CD4-positive, alpha-beta T cell treated with Interleukin-12 subunit alpha and Interleukin-12 subunit beta, for 1 hour (primary cell): ENCODE measurements at places on chromosomes 5 and 9.
A peak's percentile ranks its signal among the peaks of the same experiment; 100 is the strongest.

GRCh38 chr5:28012538-28012937 lies 974.2 kb upstream of the CDH9 start:
- DNase-seq: no peak

GRCh38 chr5:156526081-156526925 lies 199.3 kb downstream of the SGCD start:
- no peak for DNase-seq

GRCh38 chr9:89046832-89047231 lies 55.6 kb downstream of the S1PR3 start:
- DNase-seq: no peak

DNA sequence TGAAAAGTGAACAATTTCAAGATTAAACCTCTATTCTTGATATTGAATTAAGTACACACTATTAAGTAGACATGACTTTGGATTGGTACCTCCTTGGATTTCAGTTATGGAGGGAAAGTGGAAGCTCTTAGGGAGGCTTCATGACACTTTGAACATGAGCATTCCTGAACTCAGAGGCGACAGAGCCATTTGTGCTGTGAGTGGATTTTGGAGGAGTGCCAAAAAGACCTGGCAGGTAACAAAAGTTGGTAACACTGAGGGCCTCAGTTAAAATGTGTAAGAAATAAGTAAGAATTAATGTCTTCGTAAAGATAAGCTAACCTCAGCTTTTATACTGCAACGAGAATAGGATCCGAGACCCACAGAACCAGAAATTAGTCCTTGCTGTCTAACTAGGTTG lies 356.7 kb downstream of the ARRDC3 start:
- no peak for DNase-seq

GRCh38 chr5:159459951-159460538 lies 129.8 kb upstream of the IL12B start:
- no peak for DNase-seq

GRCh38 chr5:56783261-56783660 lies 32.1 kb upstream of the MAP3K1 start:
- no peak for DNase-seq

DNA sequence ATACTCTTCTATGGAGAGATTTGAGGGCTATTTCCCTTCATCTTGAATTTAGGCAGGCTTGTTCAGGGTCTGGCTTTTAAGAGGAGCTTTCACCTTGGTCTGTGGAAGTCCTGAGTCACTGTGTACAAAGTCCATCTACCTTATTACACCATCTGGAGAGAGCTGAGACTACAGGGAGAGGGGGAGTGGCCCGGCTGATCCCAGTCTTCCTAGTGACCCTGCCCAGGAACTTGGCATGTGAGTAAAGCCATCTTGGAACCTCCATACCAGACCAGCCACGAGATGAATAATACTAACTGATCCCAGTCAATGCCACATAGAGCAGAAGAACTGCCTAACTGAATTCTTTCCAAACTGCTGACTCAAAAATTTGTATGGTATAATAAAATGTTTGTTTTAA lies 8.4 kb upstream of the IL6ST start:
- DNase-seq: no peak

GRCh38 chr9:7536310-7536939 lies 263.2 kb downstream of the DMAC1 start:
- peak; percentile 6 for DNase-seq

GRCh38 chr5:139116100-139116655 lies 82.0 kb downstream of the SIL1 start:
- DNase-seq: no peak

GRCh38 chr9:25861421-25861820 lies 183.2 kb upstream of the TUSC1 start:
- no peak for DNase-seq

GRCh38 chr9:133147412-133148198 lies 16.1 kb downstream of the GBGT1 start:
- DNase-seq: peak; percentile 93

DNA sequence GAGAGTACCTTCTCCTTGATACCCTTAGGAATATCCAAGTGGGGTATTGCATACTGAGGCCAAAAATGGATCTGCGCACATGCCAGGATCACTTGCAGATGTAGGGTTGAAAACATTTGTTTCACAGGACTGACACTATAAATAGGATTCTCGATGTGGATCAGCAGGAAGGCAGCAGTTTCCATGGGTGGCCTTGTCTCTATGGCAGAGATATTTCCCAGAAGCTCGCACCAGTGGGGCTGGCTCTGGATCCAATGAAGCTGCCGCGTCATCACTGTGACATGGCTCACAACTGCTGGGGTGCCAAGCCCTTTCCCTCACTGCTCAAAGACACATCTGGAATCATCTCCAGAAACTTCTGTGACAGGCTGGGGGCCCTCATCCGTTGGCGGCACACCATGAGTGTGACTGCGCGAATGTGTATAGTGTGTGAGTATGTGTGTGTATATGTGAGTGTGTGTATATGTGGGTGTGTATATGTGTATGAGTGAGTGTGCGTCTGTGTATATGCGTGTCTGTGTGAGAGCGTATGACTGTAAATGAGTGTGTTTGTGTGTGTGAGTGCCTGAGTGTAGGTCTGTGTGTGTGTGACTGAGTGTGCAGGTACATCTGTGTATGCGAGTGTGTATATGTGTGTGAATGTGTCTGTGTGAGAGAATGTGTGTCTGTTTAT lies 182.5 kb downstream of the GAS1 start:
- no peak for DNase-seq

GRCh38 chr9:72477930-72478518 lies 43.4 kb upstream of the TMC1 start:
- no peak for DNase-seq

DNA sequence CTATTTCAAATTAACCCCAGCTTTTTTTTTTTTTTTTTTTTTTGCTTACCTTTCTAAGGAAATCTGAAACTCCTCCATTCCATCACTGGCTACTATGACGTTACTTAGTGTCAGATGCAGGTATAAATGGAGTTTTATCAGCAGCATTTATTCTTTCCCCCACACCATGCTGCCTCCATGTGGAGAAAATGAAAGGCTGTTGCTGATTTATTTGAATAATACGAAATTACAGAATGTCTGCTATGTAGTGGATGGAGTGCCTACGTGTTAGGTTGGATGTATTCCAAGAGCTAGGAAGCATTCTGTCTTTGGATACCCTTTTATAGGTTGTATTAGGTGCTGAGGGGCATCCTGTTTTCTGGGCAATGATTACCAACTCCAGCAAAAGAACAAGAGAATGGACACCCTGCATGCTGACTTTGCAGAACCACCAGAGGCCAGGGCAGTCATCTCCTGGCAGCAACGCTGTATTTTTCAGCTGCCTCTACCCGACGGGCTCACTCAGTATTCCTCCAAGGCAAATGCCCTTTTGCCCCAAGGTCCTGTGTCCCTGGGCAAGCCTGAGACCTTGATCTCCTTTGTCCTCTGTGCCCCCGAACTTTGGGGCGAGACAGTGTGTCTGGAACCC lies 199.5 kb downstream of the ALDH1A1 start:
- no peak for DNase-seq

DNA sequence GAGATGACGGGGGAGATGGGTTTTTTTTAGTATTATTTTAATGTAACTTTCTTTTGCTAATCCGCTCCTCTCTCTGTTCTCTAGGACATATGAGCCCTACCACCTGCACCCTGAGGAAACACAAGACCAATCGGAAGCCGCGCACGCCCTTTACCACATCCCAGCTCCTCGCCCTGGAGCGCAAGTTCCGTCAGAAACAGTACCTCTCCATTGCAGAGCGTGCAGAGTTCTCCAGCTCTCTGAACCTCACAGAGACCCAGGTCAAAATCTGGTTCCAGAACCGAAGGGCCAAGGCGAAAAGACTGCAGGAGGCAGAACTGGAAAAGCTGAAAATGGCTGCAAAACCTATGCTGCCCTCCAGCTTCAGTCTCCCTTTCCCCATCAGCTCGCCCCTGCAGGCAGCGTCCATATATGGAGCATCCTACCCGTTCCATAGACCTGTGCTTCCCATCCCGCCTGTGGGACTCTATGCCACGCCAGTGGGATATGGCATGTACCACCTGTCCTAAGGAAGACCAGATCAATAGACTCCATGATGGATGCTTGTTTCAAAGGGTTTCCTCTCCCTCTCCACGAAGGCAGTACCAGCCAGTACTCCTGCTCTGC lies 4.8 kb downstream of the MSX2 start:
- no peak for DNase-seq

- DNase-seq: no peak
These were observed 199.3 kb downstream of the DMRTA1 start for GRCh38 chr9:22645893-22646292.

DNA sequence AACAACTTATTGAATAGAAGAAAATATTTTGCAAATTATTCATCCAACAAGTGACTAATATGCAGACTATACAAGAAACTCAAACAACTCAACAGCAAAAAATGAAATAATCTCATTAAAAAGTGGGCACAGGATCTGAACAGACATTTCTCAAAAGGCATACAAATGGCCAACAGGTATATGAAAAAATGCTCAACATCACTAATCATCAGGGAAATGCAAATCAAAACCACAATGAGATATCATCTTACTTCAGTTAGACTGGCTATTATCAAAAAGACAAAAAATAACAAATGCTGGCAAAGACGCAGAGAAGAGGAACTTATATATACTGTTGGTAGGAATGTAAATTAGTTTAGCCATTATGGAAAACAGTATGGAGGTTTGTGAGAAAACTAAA lies 1.8 kb upstream of the AMACR start:
- no peak for DNase-seq

DNA sequence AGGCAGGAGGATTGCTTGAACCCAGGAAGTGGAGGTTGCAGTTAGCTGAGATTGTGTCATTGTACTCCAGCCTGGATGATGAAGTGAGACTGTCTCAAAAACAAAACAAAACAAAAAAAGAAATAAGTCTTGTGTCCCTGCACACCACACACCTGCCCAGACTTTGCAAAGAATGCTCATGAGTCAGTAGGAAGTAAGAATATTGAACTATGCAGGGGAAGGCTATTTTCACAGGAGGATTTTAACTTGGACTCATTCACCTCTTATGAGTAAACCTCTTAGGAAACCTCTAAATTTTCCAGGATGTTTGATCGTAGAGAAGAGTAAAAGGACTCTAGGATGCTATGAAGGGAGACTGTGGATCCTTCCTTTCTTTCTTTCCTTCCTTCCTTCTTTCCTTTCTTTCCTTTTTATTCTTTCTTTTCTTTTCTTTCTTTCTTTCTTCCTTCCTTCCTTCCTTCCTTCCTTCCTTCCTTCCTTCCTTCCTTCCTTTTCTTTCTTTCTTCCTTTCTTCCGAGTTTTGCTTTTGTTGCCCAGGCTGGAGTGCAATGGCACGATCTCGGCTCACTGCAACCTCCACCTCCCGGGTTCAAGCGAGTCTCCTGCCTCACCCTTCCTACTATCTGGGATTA lies 96.7 kb upstream of the CLINT1 start:
- no peak for DNase-seq

GRCh38 chr5:143194206-143194605 lies 209.3 kb downstream of the NR3C1 start:
- no peak for DNase-seq

DNA sequence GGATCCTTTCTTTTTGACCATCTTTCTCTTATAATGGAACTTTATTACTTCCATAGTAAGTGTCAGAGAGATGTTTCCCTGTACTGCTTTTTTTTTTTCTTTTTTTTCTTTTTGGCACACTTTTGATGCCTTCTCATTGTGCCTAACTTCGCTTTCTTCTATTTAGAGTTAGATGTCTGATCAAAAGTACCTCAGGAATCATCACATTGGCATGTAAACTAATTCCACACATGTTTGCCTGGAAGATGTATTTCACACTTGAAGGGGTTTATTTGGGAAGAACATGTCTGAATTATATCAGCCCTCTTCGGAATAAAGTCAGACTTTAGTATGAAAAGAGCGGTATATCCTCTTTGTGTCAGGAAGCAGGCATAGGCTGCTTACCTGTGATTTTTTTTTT lies 35.1 kb downstream of the SMARCA2 start:
- no peak for DNase-seq

GRCh38 chr9:20355022-20355421 lies 267.3 kb downstream of the MLLT3 start:
- DNase-seq: no peak

DNA sequence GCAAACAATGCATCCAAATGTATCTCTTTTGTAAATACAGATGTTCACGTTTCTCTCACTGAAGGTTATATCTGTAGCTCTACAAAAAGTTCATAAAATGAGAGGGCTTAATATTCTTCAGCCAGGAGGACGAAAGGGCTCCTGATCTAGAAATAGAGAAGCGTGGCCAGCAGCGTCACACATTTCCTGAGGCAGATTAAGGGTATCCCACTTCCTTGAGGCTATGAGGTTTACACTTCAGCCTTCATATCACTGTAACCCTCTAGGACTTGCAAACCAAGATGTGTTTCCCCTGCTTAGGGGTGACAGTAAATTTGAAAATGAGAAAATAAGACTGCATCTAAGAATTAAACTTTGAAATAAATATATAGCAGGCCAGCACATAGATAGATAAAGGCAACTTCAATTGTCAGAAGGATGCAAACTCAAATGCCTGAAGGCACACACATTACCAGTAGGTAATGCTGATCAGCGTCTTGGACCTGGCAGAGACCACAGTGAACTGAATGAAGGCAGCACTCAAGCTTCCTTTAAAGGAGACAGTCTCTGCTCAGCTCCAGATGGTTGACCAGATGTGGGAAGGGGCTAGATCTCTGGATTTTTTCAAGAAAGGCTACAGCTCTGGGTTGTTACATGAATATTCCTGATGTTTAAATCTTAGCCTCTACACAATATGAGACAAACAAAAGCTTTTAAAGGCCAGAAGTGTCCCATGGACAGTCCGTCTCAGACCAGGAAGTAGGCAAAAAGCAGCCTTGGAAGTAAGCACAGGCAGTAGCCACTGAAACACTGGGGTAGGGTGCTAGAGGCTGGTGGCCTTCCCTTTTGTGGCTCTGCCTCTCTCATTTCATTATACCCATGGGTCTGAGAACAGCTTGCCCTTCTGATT lies 197.7 kb downstream of the MCTP1 start:
- no peak for DNase-seq

GRCh38 chr5:111063709-111064322 lies 7.7 kb upstream of the TSLP start:
- DNase-seq: no peak

GRCh38 chr5:169100735-169101075 lies 200.2 kb downstream of the SLIT3 start:
- no peak for DNase-seq

GRCh38 chr5:121226765-121227164 lies 624.9 kb upstream of the FTMT start:
- no peak for DNase-seq

GRCh38 chr5:29744618-29745017 lies 1448.9 kb upstream of the CDH6 start:
- DNase-seq: no peak

- DNase-seq: no peak
These were observed 427.9 kb downstream of the KCTD16 start for GRCh38 chr5:144598451-144599068.

GRCh38 chr5:27906931-27907601 lies 868.7 kb upstream of the CDH9 start:
- no peak for DNase-seq
